ENCODE measurements at places on chromosomes 3 and 15.

GRCh38 chr3:110193074-110193473 lies 855.7 kb upstream of the DPPA4 start:
- peak; percentile 45 for DNase-seq

- DNase-seq, result peak; percentile 78
These were observed 26.9 kb downstream of the PIERCE2 start for GRCh38 chr15:55434989-55435825.

DNA sequence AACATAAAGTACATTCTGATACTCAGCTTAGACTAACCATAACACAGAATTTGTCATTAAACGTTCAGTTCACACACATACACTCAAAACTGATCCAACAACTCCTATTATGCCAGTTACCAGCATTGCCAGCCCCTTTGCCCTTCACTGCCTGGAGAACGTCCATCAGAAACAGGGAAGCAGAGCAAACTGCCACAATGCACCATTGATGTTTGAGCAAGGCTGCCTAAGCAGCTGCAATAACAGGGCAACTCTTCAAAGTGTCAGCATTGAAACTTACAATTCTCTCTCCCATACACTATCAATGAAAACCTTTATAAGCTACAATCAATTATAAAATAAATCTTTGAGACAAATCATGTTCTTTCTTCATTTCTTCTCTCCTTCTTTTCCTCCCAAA lies 85.1 kb downstream of the ZBTB20 start:
- DNase-seq, result no peak

GRCh38 chr15:48250640-48251076 lies 44.6 kb downstream of the SLC12A1 start:
- peak; percentile 88 for DNase-seq

DNA sequence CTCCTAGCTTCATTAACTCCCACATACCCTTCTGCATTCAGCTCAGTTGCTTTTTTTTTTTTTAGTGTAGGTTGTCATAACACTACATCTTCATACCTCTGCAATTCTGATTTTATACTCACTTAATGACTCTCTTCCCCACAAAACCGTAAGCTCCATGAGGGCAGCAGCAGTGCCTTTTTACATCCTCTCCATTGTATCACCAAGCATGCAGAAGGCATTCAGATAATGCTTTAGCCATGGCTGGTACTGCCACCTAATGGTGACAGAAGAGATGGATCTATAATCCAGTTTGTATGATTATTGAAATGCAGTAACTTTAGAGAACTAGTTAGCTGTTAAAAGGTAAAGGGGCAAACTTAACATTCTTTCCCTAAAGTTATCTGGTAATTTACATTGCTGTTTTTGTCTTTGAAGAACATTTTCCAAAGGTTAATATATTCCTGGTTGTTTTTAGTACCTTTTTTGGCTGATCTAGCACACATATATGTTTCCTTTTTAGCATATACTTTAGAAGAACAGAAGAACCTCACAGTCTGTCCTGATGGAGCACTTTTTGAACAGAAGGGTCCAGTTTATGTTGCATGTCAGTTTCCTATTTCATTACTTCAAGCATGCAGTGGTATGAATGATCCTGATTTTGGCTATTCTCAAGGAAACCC lies 36.8 kb downstream of the ATP1B3 start:
- peak; percentile 78 for DNase-seq

DNA sequence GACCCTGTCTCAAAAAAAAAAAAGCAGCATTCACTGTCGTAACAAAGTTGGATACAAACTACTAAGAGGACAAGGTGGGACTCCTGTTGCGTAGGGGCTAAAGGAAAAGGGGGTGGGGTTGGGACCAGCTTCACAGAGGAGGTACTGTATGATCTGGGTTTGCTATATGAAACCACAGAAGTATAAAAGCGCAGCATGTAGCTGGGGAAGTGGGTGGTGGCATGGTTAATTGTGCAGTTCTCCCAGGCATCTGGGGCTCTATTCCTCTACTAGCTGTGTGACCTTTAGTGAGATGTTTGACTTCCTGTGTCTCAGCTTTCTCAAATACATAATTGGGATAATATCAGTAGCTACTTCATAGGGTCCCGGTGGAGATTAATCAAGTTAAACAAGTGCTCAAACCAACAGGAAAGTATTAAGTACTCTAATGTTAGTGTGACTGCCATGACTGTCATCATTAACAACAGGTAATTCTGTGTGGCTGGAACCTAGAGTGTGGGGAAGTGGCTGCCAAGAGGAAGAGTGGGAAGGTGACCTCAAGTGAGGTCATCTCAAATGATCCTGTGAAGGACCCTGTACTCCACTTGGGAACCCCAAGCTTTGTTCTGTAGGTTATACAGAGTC lies 11.5 kb downstream of the PARP16 start:
- DNase-seq, result no peak

DNA sequence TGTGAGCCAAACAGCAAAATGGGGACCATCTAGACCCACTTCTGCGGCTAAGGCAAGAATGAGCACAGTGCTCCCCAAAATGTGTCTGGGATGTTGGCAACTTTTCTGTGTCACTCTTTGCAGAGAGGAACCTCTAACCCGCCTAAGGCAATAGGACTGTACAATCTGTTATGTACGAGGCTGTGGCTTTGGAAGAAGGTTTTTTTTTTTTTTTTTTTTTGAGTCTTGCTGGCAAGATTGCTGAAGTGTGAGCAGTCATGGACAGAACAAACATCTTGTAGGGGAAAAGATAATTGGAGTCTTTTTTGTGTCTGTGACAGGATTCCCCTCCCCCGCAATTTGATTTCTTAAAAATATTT lies 7.2 kb downstream of the FEZF2 start:
- no peak for DNase-seq

GRCh38 chr3:114451561-114452018 lies 157.8 kb downstream of the TIGIT start:
- DNase-seq, result peak; percentile 66

GRCh38 chr3:78494851-78495250 lies 1272.9 kb downstream of the ROBO1 start:
- DNase-seq, result no peak

DNA sequence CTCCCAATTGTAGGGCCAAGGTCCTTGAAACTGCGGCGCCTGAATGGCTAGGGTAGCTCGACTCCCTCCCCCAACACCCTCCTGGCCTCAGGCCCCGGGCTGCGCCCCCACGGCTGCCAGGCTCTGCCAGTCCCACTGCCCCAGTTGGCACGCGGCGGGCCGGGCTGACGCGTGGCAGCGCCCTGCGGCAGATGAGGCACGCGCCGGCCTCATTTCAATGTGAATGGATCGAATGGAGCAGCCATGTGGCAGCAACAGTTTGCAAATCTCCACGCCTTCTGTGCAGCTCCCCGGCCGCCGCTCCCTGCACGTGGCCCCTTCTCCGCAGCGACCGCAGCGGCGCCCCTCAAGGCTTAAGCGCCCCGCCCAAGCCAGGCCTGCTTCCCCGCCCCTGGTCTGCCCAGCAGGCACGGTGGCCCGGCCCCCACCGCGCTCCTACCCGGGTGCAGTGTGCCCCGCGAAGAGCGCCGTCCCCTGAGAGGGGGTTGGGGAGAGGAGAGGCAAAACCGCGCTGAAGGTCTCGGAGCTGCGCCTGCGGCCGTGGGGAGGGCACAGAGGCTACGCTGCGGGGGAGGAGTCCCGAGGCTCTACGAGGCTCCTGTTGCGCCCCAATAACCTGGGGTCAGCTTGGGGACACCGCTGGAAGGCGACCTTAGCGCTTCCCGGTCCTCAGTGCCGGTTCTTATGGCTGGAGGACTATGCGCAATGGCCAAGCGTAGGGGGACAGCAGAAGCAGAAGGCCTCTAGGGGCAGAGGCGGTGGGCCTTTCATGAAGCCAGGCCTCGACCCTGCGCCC lies 3.1 kb upstream of the DLL4 start:
- no peak for DNase-seq

DNA sequence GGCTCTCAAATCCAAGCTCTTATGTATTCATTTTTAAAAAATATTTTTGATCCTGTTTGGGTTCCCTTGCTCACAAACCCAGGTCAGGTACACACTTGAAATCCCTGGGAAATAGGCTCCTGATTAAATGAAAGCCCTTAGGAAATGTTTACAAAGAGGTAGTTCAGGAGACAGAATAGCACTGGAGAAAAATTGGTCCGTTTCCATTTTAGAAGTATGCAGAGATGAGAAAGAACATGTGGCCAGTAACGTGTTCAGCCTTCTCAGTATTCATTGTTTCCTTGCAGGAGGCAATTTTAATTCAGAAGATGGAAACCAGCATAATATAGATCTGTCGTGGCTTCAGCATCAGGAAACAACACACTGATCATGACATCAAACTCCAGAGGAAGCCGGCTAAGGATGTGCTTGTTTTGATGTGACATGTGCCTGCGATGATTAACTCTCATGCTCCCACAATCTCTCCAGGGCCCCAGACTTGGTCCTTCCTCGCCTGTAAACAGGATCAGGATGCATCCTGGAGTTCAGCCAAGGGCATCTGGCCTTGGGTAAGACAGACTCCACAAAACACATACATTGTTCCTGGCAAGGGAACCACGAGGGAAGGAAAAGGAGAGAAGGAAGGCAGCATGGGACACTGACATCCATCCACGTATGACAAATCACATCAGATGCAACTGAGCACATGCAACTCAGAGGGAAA lies 350.5 kb upstream of the THBS1 start:
- no peak for DNase-seq
